ENCODE measurements at places on chromosomes 16 and 17.

GRCh38 chr16:86734543-86735460, 156.5 kb downstream of the FOXL1 start:
- DNase-seq, result no peak

GRCh38 chr17:38892620-38893019, 22.8 kb downstream of the LASP1 start:
- DNase-seq, result no peak

GRCh38 chr17:40028595-40028994, 13.4 kb downstream of the CSF3 start:
- DNase-seq, result no peak

- no peak for DNase-seq
Measured at GRCh38 chr16:17998550-17998949, 338.0 kb downstream of the NPIPA8 start.

- no peak for DNase-seq
Measured at GRCh38 chr16:48013491-48013901, 142.3 kb downstream of the ABCC12 start.

DNA sequence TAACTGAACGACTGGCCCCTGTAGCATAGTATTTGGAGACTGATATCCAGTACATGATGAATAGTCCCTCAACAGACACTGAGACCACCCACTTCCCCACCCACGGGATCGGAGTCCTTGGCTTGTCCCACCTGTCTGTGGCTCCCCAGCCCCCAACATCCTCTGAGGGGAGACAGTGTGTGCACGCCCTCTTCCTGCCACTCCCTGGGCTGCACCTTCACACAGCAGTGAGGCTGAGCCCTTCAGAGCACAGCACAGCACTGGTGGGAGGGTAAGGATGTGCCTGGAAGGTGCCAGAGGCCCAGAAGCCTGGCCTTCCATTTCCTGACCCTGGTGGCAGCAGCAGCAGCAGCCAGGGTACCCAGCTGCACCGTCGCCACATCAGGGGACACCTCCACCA, 11.0 kb downstream of the DNASE1 start:
- no peak for DNase-seq
